Activated CD4-positive, alpha-beta T cell treated with anti-CD3 and anti-CD28 coated beads for 36 hours (primary cell): ENCODE measurements at places on chromosomes 13 and 19.

DNA sequence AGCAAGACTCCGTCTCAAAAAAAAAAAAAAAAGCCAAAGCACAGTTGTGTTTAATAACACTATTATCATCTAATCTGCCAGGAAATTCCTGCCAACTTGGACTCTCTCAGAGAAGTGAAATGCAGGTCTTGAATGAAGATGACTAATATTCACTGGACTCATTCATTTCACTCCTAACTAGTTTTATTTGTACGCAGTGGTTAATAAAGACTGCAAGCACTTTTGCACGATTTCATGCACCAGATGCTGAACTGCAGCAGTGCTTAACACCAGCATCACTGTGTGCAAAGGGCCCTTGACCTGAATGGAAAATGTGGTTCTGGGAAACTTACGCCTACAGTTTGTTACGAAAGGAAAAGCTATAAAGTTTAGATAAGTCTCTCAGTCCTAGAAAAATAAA is 63.3 kb downstream of the DHRS12 start:
- no peak for DNase-seq
- no peak overlapping the region for H3K4me3 ChIP-seq
- H3K4me1 ChIP-seq = peaks cover 12% of the 10 kb centered on the region
- H3K27ac ChIP-seq = no peak overlapping the region
- H3K36me3 ChIP-seq = peaks cover 27% of the 10 kb centered on the region
- H3K27me3 ChIP-seq = no peaks in the 10 kb centered on the region

DNA sequence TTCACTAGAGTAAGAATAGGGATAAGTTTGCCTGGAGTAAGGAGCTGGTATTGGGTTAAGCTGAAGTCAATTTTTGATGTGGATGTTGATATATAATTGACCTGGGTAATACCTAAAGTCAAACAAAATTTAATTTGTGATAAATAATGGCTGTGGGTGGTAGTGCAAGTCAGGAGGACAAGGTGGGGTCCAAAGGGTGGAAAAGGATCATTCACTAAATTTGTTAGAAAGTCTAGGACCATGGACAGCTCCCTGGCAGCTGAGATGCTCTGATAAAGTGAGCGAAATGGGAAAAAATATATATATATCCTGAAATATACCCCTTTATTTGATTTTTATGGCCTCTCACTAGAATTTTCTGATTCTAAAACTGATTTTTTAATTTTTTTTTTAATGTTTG is 463.5 kb downstream of the GPC6 start:
- DNase-seq = peak; percentile 4
- no peaks in the 10 kb centered on the region for H3K27me3 ChIP-seq
- H3K4me3 ChIP-seq = no peak overlapping the region

GRCh38 chr13:97214921-97215320 is 7.2 kb upstream of the MBNL2 start:
- peaks cover 43% of the 10 kb centered on the region for H3K4me1 ChIP-seq
- H3K27ac ChIP-seq = no peak overlapping the region
- no peak for DNase-seq
- no peaks in the 10 kb centered on the region for H3K36me3 ChIP-seq
- H3K4me3 ChIP-seq = no peak overlapping the region

DNA sequence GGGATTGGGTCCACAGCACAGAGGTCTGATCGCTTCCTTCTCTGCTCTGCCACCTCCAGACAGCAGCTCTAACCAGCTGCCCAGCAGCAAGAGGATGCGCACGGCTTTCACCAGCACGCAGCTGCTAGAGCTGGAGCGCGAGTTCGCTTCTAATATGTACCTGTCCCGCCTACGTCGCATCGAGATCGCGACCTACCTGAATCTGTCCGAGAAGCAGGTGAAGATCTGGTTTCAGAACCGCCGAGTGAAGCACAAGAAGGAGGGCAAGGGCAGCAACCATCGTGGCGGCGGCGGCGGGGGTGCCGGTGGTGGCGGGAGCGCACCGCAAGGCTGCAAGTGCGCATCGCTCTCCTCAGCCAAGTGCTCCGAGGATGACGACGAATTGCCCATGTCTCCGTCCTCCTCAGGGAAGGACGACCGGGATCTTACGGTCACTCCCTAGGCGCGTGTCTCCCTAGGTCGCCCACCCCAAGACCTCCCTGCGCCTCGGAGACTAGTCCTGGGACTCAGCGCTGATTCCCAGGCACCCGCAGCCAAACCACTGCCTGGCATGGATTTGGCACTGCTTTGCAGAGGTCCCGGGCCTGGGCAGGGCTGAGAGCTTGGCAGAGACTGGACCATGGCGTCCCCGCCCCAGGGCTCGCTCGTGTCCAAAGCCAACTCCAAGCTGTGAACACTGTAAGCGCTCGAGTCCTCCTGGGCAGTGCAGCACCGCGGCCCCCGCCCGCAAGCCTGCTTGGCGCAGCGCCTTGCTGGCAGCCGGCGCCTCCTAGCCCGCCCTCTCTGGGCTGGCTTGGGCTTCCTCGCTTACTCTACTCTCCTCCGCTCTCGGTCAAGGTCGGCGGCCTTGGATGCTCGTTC is 1.5 kb downstream of the GSX1 start:
- H3K4me1 ChIP-seq = peaks cover 36% of the 10 kb centered on the region
- DNase-seq = peak; percentile 25
- no peaks in the 10 kb centered on the region for H3K36me3 ChIP-seq

GRCh38 chr13:20408181-20408580 is 117.5 kb downstream of the CRYL1 start:
- no peaks in the 10 kb centered on the region for H3K27me3 ChIP-seq
- DNase-seq = no peak
- no peak overlapping the region for H3K4me3 ChIP-seq
- H3K27ac ChIP-seq = no peak overlapping the region
- H3K36me3 ChIP-seq = peaks cover 1% of the 10 kb centered on the region

- H3K4me1 ChIP-seq = peaks cover 74% of the 10 kb centered on the region
- DNase-seq = no peak
- peak overlapping the region; percentile 78 for H3K27ac ChIP-seq
- no peak overlapping the region for H3K4me3 ChIP-seq
Measured at GRCh38 chr19:49551531-49551930, 23.7 kb downstream of the RCN3 start.

GRCh38 chr13:113078902-113079780 is 26.4 kb upstream of the F7 start:
- peaks cover 6% of the 10 kb centered on the region for H3K36me3 ChIP-seq
- H3K4me3 ChIP-seq = no peak overlapping the region
- no peak overlapping the region for H3K27ac ChIP-seq
- no peaks in the 10 kb centered on the region for H3K27me3 ChIP-seq
- no peaks in the 10 kb centered on the region for H3K4me1 ChIP-seq
- DNase-seq = no peak

DNA sequence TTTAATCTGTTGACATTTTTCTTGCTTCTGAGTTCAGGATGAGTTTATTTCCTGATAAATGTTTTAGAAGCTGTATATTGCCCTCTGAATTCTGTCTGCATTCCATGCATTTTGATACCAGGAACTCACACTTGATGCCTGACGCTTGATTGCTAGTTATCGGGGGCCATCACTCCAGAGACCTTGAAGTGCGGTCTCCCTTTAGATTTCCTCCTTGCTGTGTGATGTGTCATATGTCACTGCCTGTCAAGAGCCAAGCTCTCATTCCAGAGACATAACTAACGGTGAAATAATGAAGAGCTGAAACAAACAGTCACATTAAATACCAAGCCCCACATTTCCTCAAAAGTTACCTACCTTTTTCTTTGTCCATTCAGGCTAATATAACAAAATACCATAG is 155.5 kb downstream of the TNFSF13B start:
- H3K36me3 ChIP-seq = no peaks in the 10 kb centered on the region
- no peaks in the 10 kb centered on the region for H3K4me1 ChIP-seq
- no peaks in the 10 kb centered on the region for H3K27me3 ChIP-seq
- no peak for DNase-seq
- no peak overlapping the region for H3K27ac ChIP-seq

GRCh38 chr19:56678205-56678604 is 6.6 kb upstream of the ZNF835 start:
- peaks cover 2% of the 10 kb centered on the region for H3K36me3 ChIP-seq
- H3K27ac ChIP-seq = no peak overlapping the region
- DNase-seq = no peak
- no peaks in the 10 kb centered on the region for H3K4me1 ChIP-seq

DNA sequence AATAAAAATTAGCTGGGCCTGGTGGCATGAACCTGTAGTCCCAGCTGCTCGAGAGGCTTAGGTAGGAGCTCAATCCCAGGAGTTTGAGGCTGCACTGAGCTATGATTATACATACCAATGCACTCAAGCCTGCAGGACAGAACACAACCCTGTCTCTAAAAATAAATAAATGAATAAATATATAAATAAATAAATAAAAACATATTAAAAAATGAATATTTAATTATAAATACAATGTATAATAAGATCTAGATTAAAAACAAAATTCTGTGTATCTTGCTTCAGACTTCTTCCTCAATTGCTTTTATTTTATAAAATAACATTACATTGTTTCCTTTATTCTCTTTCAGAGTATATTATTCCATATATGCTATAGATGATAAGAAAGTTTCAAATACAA is 1964.1 kb downstream of the PCDH9 start:
- H3K4me3 ChIP-seq = no peak overlapping the region
- peaks cover 5% of the 10 kb centered on the region for H3K4me1 ChIP-seq
- DNase-seq = no peak
- H3K27ac ChIP-seq = no peak overlapping the region
- H3K36me3 ChIP-seq = no peaks in the 10 kb centered on the region

DNA sequence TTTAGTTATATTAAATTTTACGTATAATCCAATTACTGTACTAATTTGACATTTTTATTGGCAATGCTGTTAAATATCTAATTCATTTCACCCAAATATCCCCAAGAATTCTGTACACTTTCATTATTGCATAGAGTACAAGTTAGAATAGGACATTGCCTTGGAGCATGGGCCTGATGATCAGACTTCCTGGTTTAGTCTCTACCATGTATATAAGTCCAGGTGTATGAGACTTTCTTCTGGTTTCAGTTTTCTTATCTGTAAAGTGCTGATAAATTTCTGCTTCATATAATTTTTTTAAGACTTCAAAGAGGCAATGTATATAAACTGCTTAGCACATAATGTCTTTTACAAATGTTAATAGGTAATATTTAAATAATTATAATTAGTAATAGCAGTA is 179.4 kb downstream of the KLF12 start:
- H3K27ac ChIP-seq = no peak overlapping the region
- no peaks in the 10 kb centered on the region for H3K27me3 ChIP-seq
- DNase-seq = no peak
- no peak overlapping the region for H3K4me3 ChIP-seq

GRCh38 chr13:109989686-109990085 is 203.3 kb upstream of the IRS2 start:
- no peak overlapping the region for H3K27ac ChIP-seq
- H3K27me3 ChIP-seq = peaks cover 3% of the 10 kb centered on the region
- H3K36me3 ChIP-seq = no peaks in the 10 kb centered on the region
- H3K4me1 ChIP-seq = no peaks in the 10 kb centered on the region

DNA sequence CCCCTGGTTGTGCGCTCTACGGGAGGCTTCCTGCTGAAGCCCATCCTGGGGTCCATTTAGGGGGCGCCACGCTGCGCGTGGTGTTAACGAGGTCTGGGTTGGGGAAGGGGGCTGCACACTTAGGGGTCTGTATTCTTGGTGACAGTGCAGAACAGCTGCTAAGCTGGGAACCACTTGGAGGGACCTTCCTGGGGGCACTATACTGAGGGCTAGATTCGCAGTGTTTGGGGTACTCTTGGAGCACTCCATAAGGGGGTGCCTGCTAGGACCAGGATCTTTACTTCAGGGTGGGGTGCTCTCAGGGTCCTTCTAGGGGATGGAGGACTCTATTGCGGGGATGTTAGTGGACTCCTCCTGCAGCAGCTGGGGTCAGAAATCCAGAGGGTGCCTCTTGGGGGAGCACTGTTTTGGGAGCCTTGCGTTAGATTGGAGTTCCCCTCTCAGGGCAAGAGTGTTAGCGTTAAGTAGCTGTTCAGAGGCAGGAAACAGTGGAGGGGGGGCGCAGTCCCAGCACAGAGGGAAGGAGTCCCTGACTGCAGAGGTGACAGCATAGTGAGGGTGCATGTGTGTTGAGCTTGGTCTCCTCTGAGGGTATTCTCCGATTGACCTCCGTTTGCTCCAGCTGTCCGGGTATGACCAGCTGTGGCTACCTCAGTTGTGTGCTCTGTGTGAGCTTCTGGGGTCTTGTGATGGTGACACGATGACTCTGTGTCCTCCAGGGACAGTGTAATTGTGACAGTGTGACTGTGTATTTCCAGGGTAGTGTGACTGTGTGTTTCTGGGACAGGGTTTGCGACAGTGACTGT is 1.1 kb downstream of the PDE4A start:
- H3K4me1 ChIP-seq = peaks cover 65% of the 10 kb centered on the region
- H3K4me3 ChIP-seq = peak overlapping the region; percentile 8
- peak overlapping the region; percentile 2 for H3K27ac ChIP-seq
- peaks cover 57% of the 10 kb centered on the region for H3K27me3 ChIP-seq
- DNase-seq = peak; percentile 59
- no peaks in the 10 kb centered on the region for H3K36me3 ChIP-seq

- peaks cover 53% of the 10 kb centered on the region for H3K4me1 ChIP-seq
- no peak overlapping the region for H3K4me3 ChIP-seq
- H3K27ac ChIP-seq = peak overlapping the region; percentile 72
Measured at GRCh38 chr13:79457390-79457789, 23.6 kb upstream of the NDFIP2 start.

DNA sequence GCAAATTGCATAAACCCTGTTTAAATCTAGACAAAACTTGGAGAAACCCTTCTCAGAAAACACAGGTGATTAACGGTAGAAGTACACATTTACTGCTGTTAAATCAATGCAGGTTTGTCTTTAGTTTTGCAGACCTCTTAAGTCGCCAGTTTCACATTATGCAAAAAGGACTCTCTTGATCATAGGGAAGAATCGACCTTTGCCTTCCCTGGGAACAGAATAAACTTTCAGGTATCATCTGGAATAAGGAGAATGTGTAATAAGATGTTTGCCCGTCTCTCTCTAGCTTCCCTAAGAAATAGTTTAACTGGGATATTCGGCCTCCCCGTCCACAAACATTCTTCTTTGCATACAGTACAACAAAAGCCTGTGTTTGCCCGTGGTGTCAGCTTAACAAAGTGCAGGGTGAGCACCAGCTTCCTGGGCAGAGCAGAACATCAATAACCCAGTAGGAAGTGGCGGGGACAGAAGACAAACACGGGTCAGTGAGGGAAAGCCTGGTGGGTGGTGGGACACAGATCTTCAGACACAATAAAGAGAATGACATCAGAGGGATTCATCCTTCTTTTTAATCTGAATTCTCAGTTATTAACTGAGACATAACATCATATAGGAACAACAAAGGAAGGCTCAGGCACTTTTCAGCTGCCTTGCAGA is 1077.7 kb upstream of the SLC10A2 start:
- no peaks in the 10 kb centered on the region for H3K4me1 ChIP-seq
- H3K27me3 ChIP-seq = no peaks in the 10 kb centered on the region
- H3K4me3 ChIP-seq = no peak overlapping the region
- no peak overlapping the region for H3K27ac ChIP-seq
- no peaks in the 10 kb centered on the region for H3K36me3 ChIP-seq

DNA sequence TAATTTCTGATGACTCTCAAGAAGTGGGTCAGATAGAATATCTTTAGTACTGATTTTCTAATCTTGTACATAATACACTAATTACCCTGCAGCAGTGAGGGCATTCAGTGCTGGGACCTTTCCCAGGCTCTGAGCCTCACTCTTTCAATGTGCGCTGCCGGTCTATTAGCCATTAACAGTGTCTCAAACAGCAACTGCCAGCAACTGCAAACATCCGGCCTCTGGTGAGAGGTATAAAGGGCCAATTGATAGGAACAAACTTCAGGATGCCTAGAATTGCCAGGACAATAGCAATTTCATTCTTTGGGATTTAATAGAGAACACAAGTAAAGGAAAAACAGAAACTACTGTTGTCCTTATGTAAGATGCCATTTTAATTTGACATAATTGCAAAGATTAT is 604.4 kb upstream of the SPRY2 start:
- H3K27ac ChIP-seq = no peak overlapping the region
- H3K4me3 ChIP-seq = no peak overlapping the region
- DNase-seq = no peak
- no peaks in the 10 kb centered on the region for H3K27me3 ChIP-seq
